ENCODE measurements at places on chromosomes 6 and 20.

GRCh38 chr20:47461120-47461685 lies 40.5 kb upstream of the NCOA3 start:
- H3K36me3 ChIP-seq = no peaks in the 10 kb centered on the region
- no peak for DNase-seq
- no peak overlapping the region for H3K27ac ChIP-seq

DNA sequence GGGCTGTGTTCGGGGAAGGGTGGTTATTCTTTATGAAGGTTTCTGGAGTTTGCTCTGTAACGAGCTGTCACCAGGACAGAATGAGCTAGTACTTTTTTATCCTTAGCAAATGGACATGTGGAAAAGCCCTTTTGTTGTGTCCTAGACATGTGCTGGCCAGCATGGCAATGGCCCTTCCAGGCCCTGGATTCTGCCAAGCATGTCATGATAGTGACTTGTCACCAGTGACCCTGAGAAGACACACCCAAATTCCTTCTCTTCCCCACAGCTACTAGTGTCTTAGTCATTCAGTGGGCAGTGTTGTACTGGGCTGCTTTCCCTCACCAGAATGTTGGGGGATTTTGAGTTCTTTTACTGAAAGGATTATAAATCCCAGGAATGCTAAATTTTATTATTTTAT lies 74.0 kb upstream of the XRN2 start:
- H3K27ac ChIP-seq = no peak overlapping the region
- peaks cover 12% of the 10 kb centered on the region for H3K4me1 ChIP-seq
- H3K27me3 ChIP-seq = peaks cover 16% of the 10 kb centered on the region
- no peak for DNase-seq
- H3K36me3 ChIP-seq = peaks cover 1% of the 10 kb centered on the region
- no peak overlapping the region for H3K4me3 ChIP-seq

GRCh38 chr20:17066902-17067301 lies 159.9 kb upstream of the PCSK2 start:
- H3K4me1 ChIP-seq = no peaks in the 10 kb centered on the region
- H3K36me3 ChIP-seq = no peaks in the 10 kb centered on the region
- no peak overlapping the region for H3K4me3 ChIP-seq

GRCh38 chr6:158916617-158917016 lies 83.4 kb downstream of the RSPH3 start:
- no peaks in the 10 kb centered on the region for H3K27me3 ChIP-seq
- no peaks in the 10 kb centered on the region for H3K36me3 ChIP-seq
- peaks cover 11% of the 10 kb centered on the region for H3K4me1 ChIP-seq
- no peak for DNase-seq
- no peak overlapping the region for H3K27ac ChIP-seq

DNA sequence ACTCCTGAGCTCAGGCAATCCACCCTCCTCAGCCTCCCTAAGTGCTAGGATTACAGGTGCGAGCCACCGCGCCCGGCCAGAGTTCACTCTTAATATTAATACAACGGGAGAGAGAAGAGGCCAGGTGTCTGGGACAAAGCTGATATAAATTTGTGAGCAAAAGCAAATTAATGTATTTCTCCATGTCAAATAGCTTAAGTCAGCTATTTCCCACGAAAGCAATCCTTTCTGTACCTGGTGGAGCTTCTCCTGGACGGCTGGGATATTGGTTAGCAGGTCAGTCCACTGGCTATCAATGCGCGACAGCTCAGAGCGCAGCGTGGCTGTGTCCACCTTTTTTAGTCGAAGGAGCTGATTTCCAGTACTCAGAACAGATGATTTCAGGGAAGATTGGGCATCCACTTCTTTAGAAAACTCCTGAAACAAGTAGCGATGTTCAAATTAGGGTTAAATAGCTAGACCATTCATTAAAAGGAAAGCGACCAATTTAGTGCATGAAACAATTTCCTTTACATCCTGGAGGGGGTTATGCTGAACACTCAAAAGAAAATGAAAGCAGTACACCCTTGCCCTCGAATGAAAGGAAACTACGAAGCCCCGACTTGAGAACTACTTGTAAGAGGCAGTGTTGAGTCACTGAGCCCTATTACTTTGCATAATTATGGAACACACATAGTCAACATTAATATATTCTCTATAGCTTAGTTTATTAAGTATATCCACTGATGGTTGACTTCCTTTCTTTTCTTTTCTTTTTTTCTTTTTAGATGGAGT lies 403.4 kb downstream of the SYNE1 start:
- no peak overlapping the region for H3K27ac ChIP-seq
- no peak for DNase-seq
- no peak overlapping the region for H3K4me3 ChIP-seq

DNA sequence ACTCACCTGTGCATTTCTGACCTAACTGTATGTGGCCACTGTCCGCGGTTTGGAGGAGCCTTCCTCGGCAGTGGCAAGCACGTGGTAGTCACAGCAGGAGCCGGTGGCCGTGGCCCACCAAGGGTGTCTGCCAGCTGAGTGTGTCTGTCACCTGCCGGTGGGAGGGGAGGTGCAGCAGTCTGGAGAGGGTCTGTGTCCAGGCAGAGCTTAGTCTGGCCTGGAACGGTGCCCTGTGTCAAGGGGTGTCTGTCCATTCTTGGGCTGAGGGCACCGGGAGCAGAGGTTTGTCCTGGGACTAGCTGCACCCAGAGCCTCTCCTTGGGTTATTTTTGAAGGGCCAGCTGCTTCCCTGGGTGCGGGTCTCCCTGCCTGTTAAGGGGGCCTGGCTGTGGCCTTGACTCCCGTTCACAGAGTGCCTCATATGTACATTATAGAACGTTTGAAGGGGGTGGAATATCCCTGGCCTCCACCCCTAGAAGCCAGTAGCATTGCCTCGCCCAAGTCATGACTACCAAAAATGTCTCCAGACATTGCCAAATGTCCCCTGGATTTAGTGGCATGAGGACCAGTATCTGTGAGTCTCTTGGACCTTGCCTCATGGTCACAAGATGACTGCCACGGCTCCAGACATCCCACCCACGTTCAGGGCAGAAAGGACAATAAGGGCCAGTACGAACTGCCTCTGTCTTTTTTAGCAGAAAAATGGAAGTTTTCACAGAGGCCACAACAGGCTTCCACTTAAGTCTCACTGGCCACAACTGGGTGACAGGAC lies 5.2 kb downstream of the RBM38 start:
- no peaks in the 10 kb centered on the region for H3K27me3 ChIP-seq
- no peak for DNase-seq
- H3K27ac ChIP-seq = no peak overlapping the region
- no peak overlapping the region for H3K4me3 ChIP-seq
- H3K4me1 ChIP-seq = peaks cover 18% of the 10 kb centered on the region
